ENCODE measurements at places on chromosomes 2 and 18.
A peak's percentile ranks its signal among the peaks of the same experiment; 100 is the strongest.

DNA sequence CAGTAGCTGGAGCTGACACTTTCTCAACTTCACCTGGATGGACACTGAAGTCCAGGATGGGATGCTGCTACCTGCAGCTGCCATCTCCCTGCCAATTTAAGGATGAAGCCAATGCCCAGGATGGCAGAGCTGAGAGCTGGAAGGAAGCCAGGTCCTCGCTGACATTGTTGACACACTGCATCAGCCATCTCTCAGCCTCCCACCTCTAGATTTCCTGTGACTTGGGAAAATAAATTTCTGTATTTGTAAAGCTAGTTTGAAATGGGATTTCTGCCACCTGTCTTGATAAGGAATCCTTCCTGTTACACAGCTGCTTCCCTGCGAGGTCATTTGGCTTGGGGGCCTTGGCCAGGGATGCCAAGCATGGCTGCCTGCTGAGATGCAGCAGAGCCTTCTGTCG is 43.5 kb downstream of the KCTD1 start:
- DNase-seq: no peak

GRCh38 chr2:7904319-7904718 is 777.5 kb upstream of the ID2 start:
- no peak for DNase-seq

GRCh38 chr2:186309901-186310300 is 176.2 kb upstream of the ZC3H15 start:
- DNase-seq: no peak

DNA sequence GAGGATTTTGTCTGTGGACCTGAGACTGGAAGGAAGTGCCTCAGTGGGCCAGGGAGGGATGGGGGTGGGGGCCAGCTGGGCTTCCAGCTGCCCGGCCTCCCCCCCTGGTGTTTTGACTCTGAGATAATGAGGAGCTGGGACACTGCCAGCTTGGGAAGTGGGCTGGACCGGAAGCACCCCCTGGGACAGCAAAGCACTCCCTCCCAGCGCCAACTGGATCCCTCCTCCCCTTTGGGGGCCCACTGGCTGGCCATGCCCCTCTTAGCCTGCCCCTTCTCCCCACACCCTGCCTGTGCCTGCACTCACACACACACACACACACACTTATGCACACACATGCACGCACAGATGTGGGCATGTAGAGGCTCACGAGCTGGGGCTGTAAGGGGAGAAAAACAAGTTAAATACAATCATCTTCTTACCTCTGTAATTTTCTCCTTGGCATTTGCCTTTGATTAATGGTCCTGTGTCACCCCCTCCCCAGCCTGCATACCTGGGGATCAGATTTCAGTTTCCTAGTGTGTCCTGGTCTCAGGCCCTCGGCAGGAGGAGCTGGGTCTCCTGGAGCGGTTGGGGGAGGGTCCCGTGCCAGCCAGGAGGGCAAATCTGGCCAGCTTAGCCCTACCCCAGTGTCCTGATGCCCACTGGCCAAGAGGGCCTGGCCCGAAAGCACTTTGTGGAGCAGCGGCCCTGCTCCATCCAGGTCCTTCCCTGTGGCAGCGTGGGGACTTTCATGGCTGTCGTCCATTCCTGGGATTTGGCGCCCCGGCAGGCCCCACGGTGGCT is 3.6 kb downstream of the ITM2C start:
- no peak for DNase-seq

DNA sequence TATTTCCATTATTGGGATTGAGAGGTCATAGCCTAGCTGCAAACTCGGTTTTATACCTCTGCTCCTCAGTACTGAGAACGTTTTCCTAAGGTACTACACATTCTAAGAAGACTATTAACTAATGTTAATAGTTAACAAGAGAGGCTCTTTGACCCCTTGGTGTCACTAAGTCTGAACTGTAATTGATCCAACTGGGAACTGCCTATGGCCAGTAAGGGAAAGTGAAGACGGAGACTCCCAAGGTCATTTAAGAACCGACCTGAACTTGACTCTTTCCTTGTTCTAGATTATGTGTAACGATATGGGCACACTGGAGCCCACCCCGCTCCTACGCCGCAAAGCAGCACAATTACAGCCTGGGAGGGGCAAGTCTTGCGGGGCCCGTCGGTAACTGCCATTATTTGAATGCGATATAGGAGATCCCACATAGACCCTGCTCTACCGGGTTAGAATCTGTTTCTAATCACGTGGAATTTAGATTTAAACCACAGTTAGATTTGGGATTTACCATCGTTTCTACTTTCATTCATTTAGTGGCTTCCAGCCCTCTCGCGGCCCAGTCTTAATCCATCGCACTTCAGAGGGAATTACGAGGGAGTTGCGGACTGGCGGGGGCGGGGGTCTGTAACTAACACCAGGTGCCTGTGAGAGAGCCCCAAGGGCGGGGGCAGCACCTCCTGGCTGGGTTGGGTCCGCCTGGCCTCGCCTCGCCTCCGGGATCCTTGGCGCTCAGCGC is 84.1 kb upstream of the EPB41L3 start:
- DNase-seq: no peak

- DNase-seq: no peak
Observed at GRCh38 chr2:210215120-210215519, 10.1 kb downstream of the ACADL start.

DNA sequence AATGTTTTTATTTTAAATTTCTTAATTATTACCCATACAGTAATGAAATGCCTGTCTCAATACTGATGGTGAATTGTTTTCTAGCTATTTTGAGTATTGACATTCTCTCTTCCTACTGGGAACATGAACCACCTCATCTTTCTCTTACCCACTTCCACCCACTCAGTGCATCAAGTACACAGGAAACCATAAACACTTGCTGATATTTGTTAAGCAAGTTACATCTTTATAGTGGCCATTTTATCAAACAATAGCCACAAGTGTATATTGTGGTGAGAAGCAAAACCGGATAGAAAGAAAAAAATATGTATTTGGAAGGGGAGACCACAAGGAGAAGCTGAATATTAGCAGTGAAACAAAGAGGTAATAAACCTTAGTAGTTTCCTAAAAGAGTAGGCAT is 368.1 kb upstream of the HNRNPA3 start:
- no peak for DNase-seq

GRCh38 chr2:189261431-189261841 is 81.9 kb upstream of the COL5A2 start:
- DNase-seq: no peak

- DNase-seq: no peak
Observed at GRCh38 chr2:1664076-1664605, 80.2 kb downstream of the PXDN start.

GRCh38 chr18:77632758-77633157 is 383.1 kb downstream of the GALR1 start:
- DNase-seq: no peak

GRCh38 chr2:3115301-3116042 is 262.1 kb downstream of the EIPR1 start:
- DNase-seq: no peak

GRCh38 chr2:51013079-51013932 is 18.6 kb downstream of the NRXN1 start:
- DNase-seq: no peak

GRCh38 chr2:24228470-24228869 is 53.6 kb downstream of the FAM228A start:
- no peak for DNase-seq

GRCh38 chr2:210654091-210654490 is 97.7 kb downstream of the CPS1 start:
- no peak for DNase-seq

DNA sequence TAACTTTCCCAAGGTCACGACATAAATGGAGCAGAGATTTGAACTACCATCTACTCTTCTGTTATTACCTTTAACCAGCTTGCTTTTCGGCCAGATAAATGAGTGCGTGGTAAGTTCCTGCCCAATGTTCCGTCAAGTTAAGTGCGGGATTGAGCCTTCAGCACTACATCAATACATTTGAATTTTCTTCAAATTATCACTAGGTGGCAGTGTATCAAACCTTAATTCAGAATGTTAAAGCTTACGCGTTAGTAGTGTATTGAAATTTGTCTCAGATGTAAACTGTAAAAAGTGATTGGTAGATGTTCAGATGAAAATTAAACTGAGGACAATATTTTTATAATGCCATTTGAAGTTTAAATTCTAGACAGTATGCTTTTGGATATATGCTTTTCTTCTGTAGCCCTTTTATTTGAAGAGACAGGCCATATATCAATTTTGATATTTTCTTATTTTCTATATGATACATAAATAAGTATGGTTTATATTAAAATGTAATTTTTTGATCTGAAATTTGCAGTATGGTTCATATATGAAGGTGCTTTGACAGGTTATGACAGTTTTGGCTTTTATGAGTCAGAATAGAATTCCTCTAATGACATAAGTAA is 681.3 kb downstream of the ADCYAP1 start:
- DNase-seq: no peak

GRCh38 chr18:77071711-77072292 is 60.8 kb downstream of the MBP start:
- peak; percentile 52 for DNase-seq

DNA sequence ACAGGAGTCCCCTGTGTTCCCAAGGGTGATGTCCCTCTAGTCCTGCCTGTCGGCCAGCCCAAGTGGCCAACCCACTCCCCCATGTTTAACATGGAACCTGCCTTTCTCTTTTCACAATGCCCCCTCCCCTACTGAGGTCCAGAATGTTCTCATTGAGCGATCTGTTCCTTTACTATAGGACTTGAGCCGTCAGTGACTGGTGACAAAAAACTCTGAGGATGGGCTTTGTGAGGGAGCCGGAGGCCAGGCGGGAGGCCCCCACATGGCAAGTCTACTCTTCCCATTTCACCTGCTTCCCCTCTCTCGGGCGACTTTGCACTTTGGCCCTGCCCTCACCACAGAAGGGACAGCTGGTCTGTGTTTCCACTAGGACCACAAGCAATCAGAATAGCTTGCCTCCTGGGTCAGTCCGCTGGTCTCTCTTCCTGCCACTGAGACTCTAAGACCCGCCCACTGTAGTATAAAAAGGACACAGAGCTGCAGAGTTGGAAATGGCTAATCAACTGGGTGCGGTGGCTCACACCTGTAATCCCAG is 146.5 kb upstream of the RAB12 start:
- DNase-seq: no peak

- DNase-seq: no peak
Observed at GRCh38 chr2:144524118-144525009, 4.4 kb upstream of the ZEB2 start.

- no peak for DNase-seq
Observed at GRCh38 chr18:3425030-3425429, 24.9 kb upstream of the TGIF1 start.

DNA sequence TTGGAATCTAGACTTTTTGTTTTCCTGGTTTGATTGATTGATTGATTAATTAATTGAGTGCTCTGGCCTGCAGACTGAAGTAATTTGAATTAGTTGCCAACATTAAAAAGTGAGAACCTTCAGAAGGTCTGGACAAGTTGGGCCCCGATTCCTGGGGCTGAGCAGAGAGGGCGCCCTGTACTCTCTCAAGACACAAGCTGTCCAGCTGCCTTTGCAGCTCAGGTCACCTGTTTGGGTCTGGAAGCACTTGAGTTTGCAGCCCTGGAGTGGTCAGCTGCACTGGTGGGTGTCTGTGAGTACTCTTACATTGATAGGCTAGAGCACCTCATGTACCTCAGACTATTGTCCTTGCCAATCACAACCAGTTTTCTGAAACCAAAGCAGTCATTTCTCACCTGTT is 22.7 kb upstream of the CELF4 start:
- no peak for DNase-seq

GRCh38 chr2:21804151-21804550 is 680.4 kb downstream of the TDRD15 start:
- DNase-seq: no peak

DNA sequence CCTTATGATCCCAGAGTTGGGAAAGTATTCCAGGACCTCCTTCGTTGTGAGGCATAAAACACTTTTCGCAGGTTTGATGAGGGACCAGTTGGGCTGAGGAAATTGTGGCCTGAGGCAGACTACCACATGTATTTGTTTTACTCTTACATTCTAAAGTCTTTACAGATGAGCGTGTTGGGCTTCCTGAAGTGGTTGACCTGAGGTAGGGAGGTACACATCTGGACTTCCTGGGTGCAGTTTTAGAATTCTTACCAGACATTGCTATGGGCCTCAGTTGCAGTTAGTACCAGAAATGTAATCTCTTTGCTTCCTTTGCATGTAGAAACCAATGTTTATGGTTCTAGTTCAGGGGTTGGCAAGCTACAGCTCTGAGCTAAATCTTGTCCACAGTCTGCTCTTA is 48.7 kb downstream of the COA5 start:
- no peak for DNase-seq

GRCh38 chr2:24403832-24404212 is 43.5 kb upstream of the ITSN2 start:
- no peak for DNase-seq

DNA sequence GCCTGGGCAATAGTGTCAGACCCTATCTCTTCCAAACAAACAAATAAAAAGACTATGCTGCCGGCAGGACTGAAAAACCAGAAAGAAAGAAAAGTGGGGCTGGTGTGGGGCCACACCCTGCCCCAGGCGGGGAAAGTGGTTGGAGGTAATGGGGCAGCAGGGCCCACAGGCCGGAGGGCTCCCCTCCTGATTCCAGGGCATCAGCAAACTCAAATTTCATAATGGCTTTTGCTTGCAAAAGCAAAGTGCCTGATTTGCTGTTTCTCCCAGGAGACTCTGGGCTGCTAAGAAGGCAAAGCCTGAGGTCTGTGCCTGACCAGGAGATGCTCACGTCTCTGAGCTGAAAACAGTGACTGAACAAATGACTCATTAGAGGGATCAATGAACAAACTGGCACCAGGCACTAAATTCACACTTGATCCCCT is 121.9 kb downstream of the HDAC4 start:
- DNase-seq: no peak

GRCh38 chr2:15615301-15615920 is 23.7 kb downstream of the DDX1 start:
- DNase-seq: no peak

- no peak for DNase-seq
Observed at GRCh38 chr18:36706134-36706881, 122.5 kb downstream of the TPGS2 start.

GRCh38 chr2:33408109-33408508 is 68.3 kb upstream of the RASGRP3 start:
- no peak for DNase-seq

DNA sequence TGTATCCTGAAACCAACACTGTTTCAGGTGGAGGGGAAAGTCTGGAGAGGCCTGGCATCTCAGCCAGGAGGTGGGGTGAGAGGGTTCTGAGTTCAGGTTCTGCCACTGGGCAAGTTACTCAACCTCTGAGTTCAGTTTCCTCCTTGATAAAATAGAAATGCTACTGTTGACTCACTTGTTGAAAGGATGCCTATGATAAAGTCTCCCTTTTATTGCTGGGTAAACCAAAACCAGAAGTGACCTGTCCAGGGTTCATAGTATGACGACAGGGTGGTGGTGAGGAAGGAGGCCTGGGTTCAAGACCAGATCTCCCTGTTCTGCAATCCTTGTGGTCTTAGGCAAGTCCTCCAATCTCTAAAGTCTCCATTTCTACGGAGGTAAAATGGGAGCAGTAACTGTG is 232.7 kb downstream of the PRKCE start:
- no peak for DNase-seq

DNA sequence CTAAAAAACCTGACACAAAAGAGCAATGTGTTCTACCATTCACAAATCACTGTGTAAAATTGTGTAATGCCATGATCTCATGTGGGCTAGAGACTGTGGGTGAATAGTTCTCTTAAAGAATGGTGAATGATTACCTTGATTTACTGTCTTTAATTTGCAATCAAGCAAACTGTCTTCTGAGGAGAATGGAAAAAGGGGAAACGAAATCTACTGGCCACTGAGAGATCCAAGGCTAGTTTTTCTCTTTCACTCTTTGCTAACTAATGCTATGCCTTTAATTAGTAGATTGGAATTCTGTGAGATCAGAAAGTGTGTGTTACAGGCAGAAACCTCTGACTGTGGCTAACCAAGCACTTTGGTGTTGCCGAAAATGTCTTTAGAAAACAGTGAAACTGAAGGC is 422.7 kb downstream of the TGIF1 start:
- DNase-seq: no peak
